Erythroblast (primary cell): ENCODE measurements at places on chromosomes 5 and 9.

DNA sequence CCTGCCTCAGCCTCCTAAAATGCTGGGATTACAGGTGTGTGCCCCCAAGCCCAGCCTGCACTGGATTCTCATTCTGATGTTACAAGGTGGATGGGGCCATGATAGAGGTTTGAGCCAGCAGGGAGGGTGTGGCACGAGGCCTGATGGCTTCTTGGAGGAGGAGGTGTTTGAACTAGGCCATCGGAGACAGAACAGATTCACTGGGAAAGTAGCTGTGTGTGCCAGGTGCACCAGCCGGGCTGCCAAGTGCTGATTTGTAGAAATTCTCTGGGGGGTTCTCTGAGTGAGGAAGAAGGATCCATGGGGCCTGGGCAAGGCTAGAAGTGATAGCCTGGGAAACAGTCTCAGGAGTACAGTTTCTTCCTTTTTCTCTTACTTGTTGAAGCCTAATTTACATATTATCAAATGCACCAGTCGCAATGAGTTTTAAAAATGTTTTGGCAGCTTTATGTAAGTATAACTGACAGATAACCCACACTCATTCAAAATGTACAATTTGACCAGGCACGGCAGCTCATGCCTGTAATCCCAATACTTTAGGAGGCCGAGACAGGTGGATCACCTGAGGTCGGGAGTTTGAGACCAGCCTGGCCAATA lies 31.1 kb upstream of the STXBP1 start:
- DNase-seq = no peak

DNA sequence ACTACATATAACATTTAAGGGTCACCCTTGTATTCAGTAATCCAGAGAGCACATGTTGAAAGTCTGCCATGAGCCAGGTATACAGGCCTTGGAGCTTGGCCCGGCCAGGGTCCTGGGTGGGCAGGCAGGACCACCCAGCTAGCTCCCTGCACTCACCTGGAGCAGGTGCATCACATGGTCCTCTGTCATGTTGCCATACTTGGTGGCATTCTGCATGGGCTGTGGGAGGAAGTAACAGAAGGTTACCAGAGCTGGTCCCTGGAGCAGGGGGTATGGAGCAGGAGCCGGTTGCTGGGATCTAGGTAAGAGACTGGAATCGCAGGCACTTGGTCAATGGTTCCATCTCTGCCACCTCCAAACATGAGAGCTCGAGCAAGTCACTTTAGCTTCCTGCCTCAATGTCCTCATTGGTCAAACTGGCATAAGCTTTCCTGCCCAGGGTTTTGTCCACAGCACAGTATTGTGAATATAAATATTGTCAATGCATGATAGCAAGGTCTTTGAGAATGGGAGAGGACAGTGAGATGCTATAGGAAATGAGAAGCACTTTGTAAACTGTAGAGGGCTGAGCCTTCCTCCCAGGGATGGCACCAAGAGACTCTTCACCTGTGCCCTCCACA lies 6.5 kb downstream of the CD74 start:
- no peak for DNase-seq

- no peak for DNase-seq
Measured at GRCh38 chr5:22918511-22918910, 65.4 kb upstream of the CDH12 start.

DNA sequence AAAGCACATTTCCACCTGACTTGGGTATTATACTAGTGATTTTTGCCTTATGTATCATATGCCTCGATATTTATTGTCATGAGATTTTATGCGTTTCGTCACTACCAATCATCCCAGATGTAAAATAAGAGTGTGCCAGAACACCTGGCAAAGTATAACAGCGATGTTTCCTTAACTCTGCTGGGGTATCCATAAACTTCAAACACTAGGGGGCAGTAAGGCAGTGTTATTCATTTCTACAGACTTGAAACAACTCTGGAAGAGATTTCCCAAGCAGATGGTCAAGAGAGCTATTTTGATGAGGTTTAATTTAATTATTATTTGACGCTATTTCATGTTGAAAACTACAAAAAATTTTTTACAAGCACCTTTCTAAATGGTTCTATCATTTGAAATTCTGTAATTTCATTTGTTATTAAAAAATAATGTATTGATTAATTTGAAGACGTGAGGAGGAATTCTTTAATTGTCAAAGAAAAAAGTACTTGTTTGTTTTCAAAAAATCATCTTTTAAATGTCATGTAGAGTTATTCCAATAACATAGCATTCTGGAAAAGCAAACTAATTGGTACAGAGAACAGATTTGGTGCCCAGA lies 388.5 kb upstream of the CTNND2 start:
- DNase-seq = peak; percentile 15

GRCh38 chr9:106964822-106965525 lies 102.0 kb downstream of the ZNF462 start:
- DNase-seq = no peak

- DNase-seq = no peak
Measured at GRCh38 chr5:74477761-74478160, 162.8 kb downstream of the ENC1 start.

GRCh38 chr5:171432583-171433351 lies 13.3 kb downstream of the FGF18 start:
- no peak for DNase-seq

DNA sequence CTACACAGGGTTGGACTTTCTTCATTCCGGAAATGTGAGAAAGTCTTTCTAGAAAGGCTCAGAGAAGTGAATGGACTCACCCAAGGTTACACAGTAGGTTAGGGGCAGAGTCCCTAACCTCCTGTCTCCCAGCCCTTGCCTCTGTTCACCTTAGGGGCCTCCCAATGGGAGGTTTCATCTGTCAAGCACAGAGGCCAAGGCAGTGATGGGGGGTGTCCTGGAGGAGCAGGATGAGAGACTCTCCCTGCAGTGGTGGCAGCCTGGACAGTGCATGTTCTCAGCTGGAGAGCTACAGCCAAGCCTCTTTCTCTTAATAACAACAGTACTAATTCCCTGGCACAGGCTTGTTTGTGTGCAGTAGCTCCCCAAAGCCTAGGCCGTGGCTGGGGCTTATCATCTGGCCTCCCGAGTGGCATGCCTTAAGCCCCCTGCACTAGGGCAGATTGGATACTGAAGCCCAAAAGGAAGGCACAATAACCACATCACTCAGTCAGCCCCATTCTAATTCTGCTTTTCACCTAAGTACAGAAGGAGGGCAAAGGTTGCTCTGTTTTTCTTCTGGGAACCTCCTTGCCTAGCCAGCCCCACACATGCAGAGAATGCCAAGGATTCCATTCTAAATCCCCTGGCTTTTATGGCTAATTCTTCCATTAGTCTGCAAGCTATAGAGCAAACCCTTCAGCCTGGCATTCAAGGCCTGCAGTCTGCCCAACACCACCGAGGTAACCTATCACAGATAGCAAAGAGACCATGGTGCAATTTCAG lies 50.2 kb upstream of the XPA start:
- DNase-seq = no peak

GRCh38 chr5:29218138-29218537 lies 1975.3 kb upstream of the CDH6 start:
- DNase-seq = no peak

DNA sequence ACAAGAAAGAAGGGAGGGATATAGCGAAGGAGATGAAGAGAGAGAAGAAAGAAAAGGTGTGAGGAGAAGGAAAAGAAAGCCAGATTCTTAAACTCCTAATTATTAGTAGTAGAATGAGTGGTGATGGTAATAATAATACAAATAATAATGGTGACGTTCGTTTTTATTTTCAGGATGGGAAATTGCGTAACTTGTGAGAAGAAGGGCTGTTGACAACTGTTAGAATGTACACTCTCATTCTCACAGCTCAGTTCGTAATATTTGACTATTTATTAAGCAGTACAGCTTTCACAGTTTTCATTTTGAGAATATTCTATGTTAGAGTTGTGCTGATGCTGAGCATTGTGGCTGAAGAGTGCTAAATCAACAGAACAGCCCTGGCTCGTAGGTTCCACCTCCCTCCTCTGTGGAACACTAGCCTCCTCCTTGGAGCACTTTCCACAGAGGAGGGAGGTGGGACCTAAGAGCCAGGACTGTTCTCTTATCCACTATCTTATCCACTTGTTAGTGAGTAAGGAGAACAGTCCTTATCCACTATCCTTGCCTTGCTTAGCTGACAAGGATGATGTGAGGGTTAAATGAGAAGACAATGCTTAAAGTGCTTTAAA lies 258.3 kb upstream of the VLDLR start:
- no peak for DNase-seq

DNA sequence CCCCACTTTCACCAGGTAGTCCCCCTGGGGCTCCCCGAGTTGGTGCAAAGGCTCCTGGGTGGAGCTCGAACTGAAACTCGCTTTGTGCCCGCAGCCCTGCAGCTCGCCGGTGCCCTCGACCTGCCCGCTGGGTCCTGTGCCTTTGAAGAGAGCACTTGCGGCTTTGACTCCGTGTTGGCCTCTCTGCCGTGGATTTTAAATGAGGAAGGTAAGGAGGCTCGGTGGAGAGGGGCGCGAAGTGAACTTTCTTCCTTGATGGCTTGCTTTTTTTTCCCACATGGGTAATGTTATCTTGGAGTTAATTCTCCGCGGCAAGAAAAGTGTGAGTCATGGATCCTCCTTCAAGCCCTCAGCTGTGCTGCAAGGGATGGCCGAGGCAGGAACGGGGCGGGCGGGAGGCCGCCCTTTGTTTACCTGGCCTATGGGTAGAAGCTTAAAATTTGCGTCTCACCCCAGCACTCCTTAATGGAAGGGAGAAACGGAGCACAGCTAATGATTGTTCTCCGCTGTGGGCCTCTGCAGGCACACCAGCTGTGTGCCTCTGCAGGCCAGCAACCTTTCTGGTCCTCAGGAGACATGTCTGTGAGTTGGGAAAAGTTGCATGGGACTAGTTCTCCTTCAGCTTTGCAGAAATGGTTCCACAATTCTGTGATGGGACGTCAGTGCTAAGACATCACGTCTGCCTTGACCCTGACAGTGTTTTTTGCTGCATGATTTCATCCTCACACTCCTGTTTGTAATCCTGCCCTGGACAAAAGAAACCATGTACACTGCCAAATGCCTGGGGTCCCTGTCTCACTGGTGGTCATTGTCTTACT lies 1.1 kb downstream of the MAMDC2 start:
- no peak for DNase-seq

- DNase-seq = peak; percentile 24
Measured at GRCh38 chr5:71778678-71779276, 59.7 kb downstream of the CARTPT start.

GRCh38 chr5:171428168-171428696 lies 8.8 kb downstream of the FGF18 start:
- no peak for DNase-seq

GRCh38 chr5:167993771-167994170 lies 297.7 kb upstream of the WWC1 start:
- DNase-seq = no peak

DNA sequence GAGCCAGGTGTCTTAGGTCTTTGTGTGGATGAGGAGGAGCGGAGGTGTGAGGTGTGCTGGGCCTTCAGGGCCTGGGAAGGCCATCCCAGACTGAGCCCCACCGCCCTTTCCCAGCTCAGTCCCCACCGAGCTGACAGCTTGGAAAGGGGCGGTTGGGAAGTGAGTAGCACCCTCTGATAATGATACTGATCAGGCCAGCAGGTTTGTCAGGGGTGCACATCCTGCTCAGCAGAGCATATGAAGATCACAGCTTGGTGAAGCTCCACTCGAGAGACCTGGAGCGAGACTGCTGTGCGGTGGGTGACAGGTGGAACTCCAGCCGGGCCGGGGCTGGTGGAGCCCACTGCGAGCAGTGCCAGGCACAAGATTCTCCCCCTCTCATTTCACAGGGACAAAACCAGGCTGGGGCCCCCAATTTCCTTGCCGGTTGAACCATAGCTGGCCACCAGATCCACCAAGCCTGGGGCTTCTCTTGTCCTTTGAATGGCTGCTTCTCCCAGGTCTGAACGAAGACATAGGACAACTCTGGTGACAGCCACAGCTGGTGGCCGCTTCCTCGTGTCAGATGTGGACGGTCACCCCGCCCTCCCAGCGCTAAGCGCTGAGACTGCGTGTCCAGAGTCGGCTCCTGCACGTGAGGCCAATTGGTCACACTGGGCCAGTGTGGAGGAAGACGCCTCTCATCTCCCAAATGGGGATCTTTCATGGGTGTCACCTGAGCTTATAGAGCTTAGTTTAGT lies 8.3 kb downstream of the QRFP start:
- DNase-seq = no peak

DNA sequence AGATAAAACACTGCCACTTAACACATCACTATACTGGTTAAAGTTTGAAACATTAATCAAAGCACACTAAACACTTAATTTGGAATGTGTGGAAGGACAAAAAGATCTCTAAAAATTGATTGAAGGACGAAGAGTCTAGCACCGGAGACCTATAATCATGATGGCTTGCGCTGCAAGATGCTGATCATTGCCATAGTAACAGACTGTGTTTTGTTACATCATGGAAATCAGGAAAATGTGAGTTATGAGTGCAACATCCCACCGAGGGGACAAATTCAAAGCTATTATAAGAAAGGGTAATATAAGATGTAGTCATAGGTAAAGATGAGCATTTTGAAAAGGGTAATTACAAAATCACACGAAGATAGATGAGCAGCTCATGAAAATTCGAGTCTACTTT lies 278.8 kb upstream of the CTNND2 start:
- no peak for DNase-seq

- DNase-seq = no peak
Measured at GRCh38 chr9:136984464-136985026, 1.8 kb downstream of the LCNL1 start.

DNA sequence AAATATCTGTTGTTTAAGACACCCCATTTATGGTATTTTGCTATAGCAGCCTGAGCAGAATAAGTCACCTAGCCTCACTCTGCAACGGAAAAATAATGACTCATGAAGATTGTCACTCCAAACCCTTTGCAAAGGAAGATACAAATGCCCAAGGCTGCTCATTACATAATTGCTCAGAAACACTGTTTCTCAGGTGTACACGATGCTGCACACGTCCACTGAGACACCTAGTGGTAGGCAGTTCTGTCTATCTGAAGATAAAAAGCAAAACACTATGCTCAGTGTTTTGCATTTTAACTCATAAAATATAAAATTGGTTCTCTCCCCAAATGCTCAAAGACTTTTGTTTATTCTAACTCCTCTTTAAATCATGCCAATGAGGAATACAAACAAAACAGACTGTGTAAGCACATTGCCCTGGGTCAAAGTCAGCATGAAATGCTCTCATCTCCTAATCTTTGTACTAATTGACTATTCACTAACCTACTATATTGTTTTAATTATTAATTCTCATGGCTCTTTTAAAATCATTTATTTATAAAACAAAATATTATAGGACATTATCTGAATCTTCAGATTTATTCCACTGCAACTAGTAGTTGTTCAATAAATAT lies 7.7 kb upstream of the TSLP start:
- DNase-seq = no peak

GRCh38 chr9:77725046-77725694 lies 77.0 kb upstream of the GNA14 start:
- DNase-seq = no peak

DNA sequence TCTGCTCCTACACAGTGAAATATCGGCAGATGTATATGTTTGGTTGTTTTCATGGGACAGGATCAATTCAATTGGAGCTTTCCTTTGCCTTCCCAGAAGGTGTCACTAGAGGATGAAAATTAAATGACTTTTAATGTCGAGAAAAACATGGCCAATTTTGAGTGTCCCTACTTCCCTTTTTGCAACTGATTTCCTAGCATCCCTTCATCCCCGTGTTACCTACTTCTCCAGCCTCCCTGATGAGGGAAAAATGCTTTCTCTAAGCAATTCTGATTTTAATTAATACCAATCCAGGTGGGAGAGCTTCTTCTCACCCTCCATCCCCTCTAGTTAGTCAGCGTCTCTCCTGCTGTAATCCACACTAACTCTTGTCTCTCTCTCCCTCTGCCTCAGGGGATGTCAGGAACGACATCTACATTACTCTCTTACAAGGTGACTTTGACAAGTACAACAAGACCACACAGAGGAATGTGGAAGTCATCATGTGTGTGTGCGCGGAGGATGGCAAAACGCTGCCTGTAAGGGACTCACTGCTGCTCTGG lies 64.9 kb downstream of the DOCK2 start:
- peak; percentile 7 for DNase-seq
